ENCODE measurements at places on chromosomes 5 and 9.
A peak's percentile ranks its signal among the peaks of the same experiment; 100 is the strongest.

DNA sequence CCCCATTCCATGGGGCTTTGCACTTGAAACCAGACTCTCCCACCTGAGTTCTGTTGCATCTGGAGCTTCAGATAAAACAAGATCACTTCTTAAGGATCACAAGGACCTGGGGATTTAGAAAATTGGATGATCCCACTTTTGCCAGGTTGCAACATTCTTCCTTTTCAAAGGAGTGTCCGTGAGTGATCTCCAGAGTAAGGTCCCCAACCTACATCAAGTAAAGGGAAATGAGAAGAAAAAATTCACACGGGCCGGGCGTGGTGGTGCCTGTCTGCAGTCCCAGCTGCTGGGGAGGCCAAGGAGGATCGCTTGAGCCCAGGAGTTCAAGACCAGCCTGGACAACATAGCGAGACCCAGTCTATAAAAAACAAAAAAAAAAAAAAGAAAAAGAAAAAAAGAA lies 41.2 kb upstream of the COL5A1 start:
- no peak for DNase-seq

DNA sequence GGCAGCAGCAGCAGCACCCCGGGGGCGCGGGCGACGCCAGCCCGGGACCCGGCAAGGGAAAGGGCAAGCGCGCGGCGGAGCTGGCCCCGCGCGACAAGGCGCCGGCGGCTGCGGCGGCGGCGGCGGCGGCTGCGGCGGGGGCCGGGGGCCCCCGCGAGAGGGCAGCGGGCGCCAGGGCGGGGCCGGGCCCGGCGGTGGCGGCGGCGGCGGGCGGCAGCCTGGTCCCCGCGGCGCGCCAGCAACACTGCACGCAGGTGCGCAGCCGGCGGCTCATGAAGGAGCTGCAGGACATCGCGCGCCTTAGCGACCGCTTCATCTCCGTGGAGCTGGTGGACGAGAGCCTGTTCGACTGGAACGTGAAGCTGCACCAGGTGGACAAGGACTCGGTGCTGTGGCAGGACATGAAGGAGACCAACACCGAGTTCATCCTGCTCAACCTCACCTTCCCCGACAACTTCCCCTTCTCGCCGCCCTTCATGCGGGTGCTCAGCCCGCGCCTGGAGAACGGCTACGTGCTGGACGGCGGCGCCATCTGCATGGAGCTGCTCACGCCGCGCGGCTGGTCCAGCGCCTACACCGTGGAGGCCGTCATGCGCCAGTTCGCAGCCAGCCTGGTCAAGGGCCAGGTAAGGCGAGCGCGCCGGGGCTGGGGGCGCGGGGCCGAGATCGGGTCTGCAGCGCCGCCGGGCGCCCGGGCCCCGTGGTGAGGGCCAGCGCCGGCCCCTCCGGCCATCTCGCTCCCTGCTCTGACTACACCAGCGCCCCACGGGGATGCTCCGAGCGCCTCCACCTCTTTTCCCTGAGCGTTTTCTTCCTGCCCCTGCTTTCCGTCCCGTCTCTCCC lies at the start of gene UBE2QL1:
TSS of gene UBE2QL1 (plus strand) at position 238 of the 843 bp plus-strand sequence. CDS start at position 273, 35 bp downstream.
- no peak for DNase-seq

DNA sequence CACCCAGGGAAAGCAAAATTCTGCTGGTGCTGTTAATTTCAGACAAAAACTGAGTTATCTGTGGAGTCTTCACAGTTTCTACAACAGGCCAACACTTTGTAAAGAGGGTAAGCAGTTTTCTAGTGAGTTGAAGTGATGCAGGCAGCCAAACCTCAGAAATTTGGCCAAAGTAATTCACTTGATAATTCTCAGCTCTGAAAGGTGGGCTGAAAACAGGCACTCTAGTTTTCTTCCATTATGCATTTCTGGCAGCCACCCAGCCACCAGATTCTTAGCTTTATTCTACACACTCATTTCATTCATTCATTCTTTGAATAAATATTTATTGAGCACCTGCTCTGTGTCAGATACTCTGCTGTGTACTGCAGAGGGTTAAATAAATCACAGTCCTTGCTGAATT lies 184.2 kb downstream of the RAB3C start:
- no peak for DNase-seq

DNA sequence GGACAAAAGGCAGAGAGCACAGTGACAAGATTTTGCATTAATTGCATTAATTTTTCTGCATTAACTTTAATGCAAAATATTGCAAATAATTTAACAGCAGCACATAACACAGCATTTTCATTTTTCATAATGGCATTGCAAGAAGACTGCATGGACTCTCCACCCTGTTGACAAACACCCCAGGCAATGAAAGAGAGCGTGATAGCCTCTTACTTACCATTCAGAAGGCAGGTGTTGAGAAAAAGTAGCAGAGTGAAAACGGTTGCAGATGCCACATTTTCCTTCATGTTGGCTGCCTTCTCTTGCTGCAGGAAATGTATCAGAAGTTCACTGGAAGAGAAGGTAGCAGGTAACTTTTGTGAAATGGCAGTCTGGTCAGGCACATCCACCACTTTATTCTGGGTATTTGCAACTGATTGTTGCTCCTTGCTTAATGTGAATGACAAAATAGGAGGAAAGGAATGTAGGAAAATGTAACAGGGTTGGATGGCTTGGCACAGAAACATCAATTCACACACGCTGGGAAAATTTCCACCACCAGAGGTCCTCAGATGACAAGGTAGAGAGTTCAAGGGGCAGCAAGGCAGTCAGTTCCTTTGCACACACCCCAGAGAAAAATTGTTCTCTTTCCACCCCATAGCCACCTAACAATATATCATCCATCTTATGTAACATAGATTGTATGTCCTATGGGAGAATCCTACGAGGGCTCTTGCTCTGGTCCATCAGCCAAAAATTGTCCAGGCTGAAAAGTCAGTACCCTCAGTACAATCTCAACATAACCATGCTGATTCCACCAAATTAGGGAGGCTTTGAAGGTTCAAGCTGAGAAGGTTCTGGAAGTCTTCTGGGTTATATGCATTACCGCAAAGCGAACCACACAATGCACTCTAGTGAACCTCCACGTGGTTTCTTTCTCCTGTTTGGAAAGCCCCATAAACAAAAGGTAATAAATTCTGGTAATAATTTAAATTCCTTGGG lies 41.9 kb upstream of the AGXT2 start:
- peak; percentile 60 for DNase-seq

DNA sequence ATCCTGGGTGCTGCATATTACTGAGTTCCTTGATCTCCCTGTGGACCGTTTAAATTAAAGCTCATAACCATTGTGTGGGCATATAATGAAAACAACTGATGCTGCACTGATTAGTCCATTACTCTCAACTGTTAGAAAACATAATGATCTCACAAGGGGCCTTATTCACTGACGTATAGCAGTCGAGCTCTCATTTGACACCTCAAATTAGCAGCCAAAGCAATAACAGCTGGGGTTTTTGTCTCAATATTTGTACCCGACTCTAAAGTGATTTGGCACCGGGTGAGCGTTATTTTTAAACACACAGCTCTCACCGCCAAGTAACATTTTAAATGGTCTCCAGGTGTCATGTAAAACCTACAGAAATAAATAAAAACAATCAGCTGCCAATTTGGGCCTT lies 252.2 kb upstream of the PANK3 start:
- no peak for DNase-seq

DNA sequence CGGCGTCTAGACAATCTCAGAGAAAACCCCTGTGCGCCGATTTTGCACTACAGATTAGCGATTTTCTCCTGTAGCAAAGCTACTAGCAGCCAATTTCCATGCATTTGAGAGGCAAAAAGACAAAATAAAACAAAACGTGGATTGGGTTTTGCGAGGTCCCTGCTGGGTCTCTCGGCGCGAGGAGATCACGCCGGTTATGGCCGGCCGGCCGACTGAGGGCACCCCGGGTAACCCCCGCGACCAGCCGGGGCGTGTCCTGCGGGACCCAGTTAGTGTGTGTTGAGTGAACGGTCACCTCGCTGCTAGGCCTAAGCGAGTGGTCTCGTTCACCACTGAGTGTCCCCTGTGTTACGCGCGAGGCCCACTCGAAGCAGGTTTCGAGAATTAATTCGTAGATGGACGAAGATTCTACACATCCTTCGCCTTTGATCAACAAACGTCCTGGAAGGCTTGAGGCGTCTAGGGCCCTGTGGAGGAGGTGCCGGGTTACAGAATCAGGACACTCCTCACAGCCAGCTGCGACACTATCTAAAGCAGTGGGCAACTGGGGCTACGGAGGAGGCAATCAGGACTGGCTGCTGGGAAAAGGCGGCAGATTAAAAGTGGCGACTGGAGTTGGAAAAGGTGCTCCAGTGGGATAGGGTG lies 764 bp upstream of the VDAC1 start:
- no peak for DNase-seq

- DNase-seq, result no peak
These were observed 375.2 kb upstream of the IRX2 start for GRCh38 chr5:3126639-3127038.

DNA sequence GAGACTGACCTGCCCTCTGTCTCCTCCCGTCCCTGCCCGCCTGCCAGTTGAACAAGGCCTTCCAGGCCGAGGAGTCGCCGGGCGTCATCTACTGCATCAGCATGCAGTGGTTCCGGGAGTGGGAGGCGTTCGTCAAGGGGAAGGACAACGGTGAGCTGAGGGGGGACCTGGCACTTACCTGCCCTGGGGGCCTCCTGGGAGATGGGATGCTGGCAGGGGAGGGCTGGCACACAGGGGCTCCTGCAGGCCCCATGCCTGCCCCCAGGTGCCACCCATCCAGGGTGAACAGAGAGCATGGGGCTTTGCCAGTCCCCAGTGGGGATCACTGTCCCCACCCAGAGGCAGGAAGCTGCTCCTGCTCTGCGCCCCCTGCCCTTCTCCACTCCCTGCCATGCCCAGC lies 43.0 kb downstream of the USP20 start:
- DNase-seq, result no peak

- DNase-seq, result no peak
These were observed 251.7 kb upstream of the TYRP1 start for GRCh38 chr9:12441506-12441905.

- no peak for DNase-seq
These were observed 14.8 kb upstream of the FAM174A start for GRCh38 chr5:100520348-100520747.

GRCh38 chr5:149247726-149248125 lies 23.9 kb upstream of the AFAP1L1 start:
- DNase-seq, result no peak

GRCh38 chr5:96023518-96023917 lies 61.9 kb upstream of the ELL2 start:
- no peak for DNase-seq

- peak; percentile 66 for DNase-seq
These were observed 33.1 kb downstream of the RASA1 start for GRCh38 chr5:87300744-87301143.

DNA sequence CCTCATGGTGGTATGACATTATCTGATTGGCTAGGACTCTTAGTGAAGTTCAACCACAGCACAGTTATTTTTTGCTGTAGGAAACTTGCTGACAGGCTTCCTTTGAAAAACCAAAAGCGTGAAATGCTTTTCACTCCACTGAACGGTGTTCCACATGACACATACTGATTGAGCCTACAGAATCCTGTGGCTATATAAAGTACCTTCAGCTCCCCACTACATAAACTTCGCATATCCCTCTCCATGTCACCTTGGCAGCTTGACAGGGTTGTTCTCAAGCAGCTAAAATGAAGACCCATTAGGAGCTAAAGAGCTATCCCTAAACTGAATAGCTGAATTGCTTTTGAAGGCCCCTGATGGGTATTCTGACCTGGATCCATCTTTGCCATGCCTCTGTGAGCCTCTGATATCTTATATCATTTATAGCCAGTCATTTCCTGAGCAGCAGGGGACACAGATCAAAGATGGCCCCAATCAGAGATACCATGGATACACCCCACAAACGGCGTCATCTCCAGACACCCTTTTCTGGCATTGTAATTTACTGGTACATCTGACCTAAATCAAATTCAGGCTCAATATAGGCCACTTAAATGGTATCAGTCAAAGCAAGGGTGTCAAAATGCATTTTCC lies 91.5 kb downstream of the APBA1 start:
- DNase-seq, result no peak

DNA sequence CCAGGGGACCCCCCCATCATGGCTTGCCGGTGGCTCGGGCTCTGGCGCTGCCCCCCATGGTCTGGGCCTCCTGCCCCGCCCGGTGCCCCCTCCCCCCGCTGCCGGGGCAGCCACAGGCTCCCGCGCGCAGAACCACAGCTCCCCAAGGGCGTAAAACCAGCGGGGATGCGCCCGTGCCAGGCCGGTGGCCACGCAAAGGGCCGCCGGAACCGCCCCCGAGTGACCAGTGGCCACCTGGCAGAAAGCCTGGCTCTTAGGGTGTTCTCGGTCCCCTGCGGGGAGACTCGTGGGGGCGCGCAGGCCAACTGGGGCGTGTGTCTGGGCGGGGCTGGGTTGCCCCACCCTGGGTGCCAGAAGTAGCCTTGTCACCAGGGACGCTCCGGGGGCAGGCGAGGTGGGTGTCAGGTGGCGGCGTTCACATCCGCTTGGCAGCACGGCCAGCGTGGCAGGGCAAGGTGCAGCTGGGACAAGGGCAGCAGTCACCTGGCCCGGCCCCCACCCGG lies 515 bp upstream of the AGPAT2 start:
- no peak for DNase-seq

- DNase-seq, result no peak
These were observed 359 bp downstream of the PRELID1 start for GRCh38 chr5:177303925-177304391.

DNA sequence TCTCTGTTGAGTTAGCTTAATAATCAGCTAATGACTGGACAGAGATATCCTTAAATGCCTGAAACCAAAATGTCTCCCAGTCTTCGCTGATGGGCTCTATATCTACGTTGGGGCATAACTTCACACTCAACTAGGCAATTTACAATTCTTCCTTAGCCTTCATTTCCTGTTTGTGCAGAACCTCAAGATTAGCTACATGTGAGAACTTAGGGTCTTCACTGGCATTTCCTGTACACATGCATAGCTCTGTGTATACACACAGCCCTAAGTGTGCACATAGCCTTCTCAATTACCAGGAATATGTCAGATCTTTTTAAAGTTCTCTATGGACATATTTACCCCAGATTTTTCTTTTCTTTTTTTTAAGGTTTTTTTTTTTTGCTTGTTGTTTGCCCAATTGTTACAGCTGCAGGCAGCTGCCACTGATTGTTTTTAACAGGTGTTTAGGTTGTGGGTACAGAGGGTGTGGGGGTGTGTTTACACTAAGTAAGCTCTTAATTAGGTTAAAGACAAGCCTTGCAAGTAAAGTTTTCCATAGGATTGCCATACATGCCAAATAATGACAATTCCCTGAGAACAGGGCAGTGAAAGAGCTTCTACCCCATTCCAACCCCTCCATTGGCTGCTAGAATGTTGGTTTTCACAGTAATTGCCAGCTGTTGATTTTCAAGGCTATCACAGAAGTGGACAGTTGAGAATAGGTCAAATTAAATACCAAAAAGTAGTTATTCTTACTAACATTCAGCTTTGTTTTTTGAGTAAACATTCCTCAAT lies 441.0 kb downstream of the TLE4 start:
- DNase-seq, result no peak

All from activated CD4-positive, alpha-beta T cell treated with anti-CD3 and anti-CD28 coated beads, Interleukin-2, amount 50 U/mL, for 16 hours (primary cell).